ENCODE measurements at places on chromosomes 6 and 20. TPM values are rescaled to one million over a fixed set of nuclear protein-coding genes. Genes with fewer than 3 reads are reported as not detected.

Gene MEI4
- not detected for total RNA-seq

Gene LAMA5
- 0.99 TPM for total RNA-seq

Gene POU5F1
- total RNA-seq = not detected

Gene MYLK4
- 0.72 TPM for total RNA-seq

Gene SLC16A10
- total RNA-seq = 4.9 TPM

Gene PPP1R3G
- not detected for total RNA-seq

Gene CD83
- 19.9 TPM for total RNA-seq

Gene DACT2
- total RNA-seq = 1.3 TPM

Gene SGK2
- total RNA-seq = 1.7 TPM

Gene SLC4A11
- 1.9 TPM for total RNA-seq

Gene SLC17A9
- total RNA-seq = 11.8 TPM

Gene HS3ST5
- not detected for total RNA-seq
